ENCODE measurements at places on chromosomes 5 and 9.

- DNase-seq, result no peak
These were observed 218.6 kb downstream of the SREK1 start for GRCh38 chr5:66362687-66363086.

GRCh38 chr9:134407121-134407779, 81.0 kb downstream of the RXRA start:
- peak; percentile 95 for DNase-seq

DNA sequence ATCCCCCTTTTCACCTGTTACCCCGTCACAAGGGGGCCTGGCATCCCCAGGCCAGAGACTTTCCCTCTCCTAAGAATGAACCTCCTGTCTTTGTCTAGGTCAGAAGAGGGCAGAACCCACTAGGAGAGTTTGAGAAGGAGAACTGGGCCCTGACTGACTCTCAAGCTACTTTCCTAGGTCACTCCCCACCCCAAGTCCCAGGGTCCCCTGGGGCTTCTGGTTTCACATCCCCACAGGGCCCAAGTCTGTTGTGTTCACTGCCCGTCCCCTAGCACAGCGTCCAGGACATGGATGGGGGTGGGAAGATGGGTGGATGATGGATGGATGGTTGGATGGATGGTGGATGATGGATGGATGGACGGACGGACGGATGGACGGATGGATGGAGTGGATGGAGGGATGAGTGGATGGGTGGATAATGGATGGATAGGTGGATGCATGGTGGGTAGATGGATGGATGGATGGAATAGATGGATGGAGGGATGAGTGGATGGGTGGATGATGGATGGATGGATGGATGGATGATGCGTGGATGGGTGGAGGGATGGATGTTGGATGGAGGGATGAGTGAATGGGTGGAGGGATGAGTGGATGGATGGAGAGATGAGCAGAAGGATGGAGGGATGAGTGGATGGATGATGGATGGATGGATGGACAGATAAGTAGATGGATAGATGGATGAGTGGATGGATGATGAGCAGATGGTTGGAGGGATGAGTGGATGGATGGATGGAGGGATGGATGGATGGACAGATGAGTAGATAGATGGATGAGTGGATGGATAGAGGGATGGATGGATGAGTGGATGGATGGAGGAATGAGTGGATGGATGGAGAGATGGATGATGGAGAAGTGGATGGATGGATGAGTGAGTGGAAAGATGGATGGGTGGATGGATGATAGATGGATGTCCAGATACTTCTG, 50.6 kb downstream of the KCNT1 start:
- no peak for DNase-seq

DNA sequence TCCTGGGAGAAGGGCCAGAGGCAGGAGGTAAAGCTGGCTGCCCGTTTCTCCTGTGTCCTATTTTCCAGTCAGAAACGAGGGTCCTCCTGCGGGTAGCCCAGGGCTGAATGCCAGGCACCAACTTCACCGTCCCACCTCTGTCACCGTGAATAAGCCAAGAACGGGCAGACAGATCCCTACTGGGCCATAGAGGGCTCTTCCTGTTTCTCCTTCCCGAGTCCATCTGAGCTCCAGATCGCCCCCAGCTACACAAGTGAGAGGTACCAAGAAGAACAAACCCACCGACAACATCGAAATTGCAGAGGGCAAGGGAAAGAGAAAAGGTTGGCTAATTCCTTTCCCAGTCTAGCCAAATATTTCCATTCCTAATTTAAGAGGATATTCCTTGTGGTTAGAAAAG, 93.7 kb downstream of the SPOCK1 start:
- DNase-seq, result no peak
